ENCODE measurements at places on chromosomes 6 and 20.

- DNase-seq, result no peak
Measured at GRCh38 chr6:135701426-135701825, 150.1 kb upstream of the PDE7B start.

- no peak for DNase-seq
Measured at GRCh38 chr6:27650620-27651370, 177.9 kb upstream of the ZNF184 start.

- DNase-seq, result no peak
Measured at GRCh38 chr6:136969433-136969832, 47.3 kb downstream of the SLC35D3 start.

DNA sequence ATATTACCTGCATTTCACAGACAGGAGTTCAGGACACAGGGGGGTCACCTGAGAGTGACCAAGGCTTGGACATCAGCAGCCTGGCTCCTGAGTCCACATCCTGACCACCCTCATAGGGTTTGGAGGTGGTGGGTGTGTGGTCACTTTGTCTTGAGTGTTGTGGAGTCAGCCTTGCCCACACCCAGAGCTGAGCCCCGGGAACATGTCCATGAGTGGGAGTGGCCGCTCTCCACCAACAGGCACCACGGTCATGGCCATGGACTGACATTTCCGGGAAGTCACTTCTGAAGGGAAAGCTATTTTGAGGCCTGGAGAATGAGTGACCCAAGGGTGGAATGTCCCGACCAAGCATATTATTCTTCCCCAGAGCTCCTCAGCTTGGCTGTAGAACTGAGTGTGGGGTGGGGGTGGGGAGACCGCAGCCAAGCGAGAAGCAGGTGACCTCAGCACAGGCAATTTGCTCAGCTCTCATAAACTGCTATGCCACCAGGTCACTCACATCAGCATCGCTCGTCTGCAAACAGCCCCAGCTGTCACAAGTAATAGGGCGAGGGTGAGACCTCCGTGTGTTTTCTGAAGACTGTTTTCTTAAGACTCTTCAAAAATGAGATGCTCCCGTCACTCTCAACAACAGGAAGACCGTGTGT lies 348.6 kb upstream of the CDH4 start:
- no peak for DNase-seq

DNA sequence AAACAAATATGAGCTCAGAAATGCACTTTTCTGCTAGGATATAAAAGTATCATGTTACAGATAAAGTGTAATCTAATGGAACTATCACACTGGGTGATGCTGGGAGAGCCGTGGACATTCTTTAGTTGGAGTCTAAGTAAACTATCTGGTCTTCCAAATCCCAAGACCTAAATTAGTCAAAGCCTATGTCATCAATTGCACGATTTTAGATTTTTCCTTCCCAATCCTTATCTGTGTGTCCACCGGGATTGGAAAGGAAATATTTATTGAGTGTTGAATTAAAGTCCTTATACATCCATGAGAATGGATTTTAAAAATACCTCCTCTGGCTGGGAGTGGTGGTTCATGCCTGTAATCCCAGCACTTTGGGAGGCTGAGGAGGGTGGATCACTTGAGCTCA lies 19.6 kb upstream of the MRAP2 start:
- no peak for DNase-seq

- DNase-seq, result no peak
Measured at GRCh38 chr6:136236466-136237293, 13.4 kb downstream of the MTFR2 start.

DNA sequence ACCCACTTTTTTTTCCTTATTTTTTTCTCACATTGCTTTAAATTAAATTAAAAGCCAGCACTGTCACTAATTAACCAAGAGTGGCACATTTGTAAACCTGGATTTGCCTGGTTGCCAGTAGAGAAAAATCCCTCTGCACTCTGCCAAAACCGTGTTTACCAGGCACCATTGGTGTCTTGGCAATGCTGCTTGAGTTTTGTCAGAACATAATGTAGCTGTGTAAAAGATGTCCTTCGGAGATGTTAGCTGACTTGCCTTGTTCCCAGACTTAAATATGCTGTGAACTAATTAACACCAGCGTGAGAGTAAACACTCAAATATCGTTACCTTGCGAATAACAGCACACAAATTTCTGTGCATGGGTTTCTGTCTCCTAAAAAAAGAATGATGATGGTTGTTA lies 694.9 kb upstream of the ID4 start:
- DNase-seq, result no peak

DNA sequence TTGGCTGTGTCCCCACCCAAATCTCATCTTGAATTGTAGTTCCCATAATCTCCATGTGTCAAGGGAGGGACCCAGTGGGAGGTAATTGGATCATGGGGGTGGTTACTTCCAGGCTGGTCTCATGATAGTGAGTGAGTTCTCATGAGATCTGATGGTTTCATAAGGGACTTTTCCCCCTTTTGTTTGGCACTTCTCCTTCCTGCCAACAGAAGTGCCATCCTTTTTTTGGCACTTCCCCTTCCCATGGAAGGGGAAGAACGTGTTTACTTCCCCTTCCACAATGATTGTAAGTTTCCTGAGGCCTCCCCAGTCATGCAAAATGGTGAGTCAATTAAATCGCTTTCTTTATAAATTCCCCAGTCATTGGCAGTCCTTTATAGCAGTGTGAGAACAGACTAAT lies 18.0 kb upstream of the PI3 start:
- no peak for DNase-seq

GRCh38 chr20:35277127-35277526 lies 795 bp downstream of the MMP24OS start:
- DNase-seq, result no peak

DNA sequence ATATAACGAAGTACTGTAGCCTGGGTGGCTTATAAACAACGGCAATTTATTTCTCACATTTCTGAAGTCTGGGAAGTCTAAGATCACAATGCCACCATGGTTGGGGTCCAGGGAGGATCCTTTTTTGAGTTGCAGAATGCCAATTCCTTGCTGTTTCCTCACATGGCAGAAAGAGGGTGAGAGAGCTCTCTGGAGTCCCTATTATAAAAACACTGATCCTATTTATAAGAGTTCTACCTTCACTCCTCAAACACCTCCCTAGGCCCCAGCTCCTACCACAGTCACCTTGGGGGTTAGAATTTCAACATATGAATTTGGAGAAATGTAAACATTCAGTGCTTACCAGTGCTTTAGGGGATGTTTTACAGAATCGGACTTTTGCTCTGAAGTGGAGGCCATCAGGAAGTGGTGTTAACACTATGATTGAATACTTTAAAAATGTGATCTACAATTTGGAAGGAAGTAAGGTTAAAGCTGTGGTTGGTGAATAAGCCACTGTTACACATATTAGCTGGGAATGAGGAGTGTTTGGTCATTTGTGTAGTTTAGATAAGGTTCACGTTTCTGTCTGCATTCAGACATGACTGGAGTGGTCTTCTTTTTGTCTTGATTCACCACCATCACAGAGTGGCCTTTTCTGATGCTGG lies 79.9 kb upstream of the SPTLC3 start:
- DNase-seq, result no peak

DNA sequence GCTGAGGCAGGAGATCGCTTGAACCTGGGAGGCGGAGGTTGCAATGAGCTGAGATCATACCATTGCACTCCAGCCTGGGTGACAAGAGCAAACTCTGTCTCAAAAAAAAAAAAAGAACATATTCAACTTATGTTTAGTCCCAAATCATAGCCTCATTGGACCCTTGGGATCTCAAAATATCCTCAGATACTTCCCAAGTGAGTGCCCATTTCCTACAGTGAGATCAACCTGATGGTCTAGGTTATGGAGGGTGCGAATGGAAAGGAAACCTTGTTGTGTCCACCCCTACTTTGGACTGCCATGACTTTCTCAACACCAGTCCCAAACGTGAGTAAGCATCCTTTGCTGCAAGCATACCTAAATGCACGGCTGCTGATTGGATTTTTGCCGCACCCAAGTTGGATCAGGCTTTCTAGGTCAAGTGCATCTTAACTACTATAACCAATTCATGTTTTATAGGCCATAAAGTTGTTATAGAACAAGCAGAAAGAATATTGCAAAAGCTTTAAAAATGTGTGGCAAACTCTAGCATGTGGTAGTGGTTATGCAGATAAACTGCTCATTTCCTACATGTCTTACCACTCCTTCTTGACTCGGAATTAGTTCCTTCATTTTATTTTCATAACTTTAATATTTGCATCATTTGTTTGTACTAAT lies 131.2 kb downstream of the PLEKHG1 start:
- DNase-seq, result no peak

DNA sequence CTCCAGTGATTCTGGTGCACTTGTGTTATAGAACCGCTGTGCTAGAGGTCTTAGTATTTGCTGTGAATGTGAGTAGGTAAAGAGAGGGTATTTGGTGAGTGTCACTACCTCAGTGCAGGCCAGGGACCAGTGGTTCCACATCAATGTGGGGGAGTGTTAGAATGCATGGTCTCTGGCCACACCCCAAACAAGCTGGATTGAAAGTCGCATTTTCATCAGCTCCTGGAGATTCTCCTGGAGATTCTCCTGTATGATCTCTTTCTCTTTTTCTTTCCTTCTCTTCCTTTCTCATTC lies 26.8 kb upstream of the BCAS1 start:
- DNase-seq, result no peak

- DNase-seq, result no peak
Measured at GRCh38 chr6:25889877-25890853, 16.1 kb upstream of the SLC17A3 start.

GRCh38 chr6:11066505-11067347 lies 22.6 kb upstream of the ELOVL2 start:
- DNase-seq, result no peak

- DNase-seq, result no peak
Measured at GRCh38 chr6:98747960-98748359, 86.4 kb upstream of the POU3F2 start.

DNA sequence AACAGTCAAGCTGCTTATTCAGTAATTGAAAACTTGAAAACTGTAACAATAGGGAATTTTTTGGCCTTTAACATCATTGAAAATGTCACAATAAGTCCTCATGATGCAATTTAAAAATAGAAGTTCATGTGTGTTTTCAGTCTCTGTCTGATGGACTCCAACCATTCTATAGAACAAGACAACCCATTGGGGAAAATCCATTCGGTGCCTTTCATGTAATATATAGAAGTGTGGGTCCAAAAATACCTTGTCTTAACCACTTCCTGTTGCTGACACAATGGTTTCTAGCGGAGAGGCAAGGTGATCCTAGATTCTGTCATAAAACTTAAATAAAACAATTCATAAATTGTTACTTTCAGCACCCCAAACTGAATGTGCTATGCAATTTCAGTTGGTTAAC lies 1131.3 kb upstream of the MAP3K7 start:
- DNase-seq, result no peak

DNA sequence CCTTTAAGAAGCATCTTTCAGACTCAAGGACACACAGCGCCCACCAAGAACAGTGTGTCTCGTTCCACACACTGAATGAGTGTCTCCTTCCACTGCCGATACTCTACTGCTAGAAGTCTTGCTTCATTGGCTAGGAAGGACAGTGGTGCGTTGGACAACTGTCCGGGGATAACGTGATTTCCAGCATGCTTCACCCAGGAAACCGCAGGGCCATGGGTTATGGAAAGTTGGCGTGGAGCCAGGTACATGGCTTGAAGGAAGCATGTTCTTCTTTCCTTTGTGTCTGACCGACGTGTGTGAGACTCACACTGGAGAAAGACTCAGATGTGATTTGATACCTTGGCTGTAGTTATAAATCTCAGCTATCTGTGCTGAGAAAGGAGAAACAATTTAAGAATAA lies 73.2 kb downstream of the SMOC2 start:
- DNase-seq, result no peak

DNA sequence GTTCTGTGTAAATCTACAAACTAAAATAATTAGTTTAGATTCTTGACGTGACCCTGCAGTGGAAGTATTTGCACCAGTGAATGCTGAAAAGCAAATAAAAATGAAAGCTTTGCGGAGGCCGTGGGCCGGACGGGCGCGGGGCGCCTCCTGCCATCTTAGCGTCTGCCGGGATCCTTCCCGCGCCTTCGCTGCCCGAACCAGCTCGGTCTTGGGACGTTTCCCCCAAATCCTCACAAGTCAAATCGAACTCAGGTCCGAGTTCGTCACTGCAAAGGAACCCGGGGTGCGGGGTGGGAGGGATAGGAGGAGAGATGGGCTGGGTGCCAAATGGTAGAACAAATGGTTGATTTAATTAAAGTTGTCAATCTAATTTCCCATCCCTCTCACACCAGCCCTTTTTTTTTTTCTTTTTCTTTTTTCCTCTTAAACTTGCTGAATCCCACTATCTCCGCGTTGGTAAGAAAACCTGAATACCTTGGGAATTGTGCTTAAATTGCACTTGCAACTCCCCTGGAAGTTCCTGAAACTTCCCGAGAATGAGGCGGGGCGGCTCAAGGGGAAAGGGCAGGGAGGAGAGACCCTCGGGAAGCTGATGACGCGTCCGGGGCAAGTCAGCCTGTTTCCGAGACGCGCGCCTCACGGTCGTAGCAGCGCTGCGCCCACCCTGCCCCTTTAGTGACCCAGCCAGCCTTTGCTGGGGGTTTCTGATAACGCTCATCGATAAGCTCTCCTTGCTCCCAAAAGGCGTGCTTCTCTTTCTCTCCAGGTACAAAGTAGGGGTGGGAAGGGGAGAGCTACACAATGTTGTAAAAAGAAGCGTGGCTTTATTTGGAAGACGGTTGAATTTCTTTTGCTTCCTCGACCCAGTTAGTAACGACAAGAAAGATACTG lies 1.8 kb downstream of the GJA1 start:
- DNase-seq, result no peak

DNA sequence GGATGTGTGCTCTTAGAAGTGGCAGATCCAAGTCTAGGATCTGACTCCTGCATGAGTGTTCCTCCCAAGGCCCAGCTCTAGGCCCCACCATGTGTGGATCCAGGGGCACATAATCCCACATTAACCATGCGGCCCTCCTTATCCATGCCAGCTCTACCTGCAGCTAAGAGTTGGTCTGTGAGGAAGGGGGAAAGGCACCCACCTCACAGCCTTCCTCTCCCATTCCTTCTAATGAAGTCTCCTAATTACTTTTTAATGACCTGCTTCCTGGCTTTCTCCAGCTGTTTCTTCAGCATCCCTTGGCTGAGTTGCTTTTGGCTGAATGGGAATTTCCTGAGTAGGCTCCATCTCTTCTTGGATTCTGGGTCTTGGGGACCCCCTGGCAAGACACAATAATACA lies 52.2 kb downstream of the NPEPL1 start:
- DNase-seq, result no peak

GRCh38 chr20:53660947-53661381 lies 67.3 kb upstream of the ZNF217 start:
- no peak for DNase-seq

DNA sequence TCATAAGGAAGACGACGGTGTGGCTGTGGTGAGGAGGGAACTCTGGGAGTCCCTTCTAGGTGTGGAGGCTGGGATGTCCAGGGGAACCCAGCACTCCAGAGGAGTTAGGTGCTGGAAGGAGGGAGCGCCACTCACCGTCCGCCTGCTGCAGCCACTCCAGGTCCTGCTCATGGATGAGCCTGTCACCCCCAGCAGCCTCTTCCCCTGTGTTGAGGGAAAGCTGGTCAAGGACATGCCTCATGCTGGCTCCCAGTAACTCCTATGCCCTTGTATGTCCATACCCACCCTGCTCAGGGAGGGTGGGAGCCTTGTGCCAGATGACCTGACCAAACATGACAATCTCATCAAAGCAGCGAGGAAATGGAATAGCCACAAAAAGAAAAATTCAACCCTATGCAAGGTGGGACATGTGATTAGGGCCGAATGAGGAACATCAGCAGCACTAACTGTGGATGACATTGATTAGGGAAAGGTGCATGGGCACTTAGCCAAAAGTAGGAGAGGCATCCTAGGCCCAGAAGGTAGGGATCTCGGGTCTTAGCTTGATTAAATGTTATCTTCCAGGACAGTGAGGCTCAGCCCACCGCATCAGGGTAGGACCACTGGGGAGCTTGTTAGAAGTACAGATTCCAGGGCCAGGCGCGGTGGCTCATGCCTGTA lies 3.0 kb downstream of the DNPH1 start:
- no peak for DNase-seq
